ENCODE measurements at places on chromosomes 6 and 20.

- DNase-seq = no peak
Measured at GRCh38 chr20:32999603-33000250, 4.5 kb downstream of the SUN5 start.

- no peak for DNase-seq
Measured at GRCh38 chr6:163259689-163260088, 154.8 kb upstream of the QKI start.

DNA sequence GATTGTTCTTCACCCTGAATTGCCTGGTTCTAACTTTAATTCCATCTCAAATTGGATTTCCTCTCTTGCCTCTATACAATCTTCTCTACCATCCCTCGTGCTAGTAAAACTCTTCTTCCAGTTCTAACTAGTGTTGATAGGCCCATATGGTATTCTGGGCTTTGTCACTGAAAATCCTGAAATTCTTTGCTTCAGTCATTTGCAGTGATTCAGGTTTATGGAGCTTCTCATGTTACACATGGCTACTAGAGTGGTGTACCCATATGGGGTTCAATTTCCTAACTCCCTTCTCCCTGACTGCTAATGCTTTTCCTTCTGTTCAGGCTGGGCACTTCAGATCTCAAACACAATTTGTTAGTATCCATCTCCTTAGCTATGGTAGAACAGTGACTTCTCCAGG, 956.6 kb downstream of the KIF16B start:
- DNase-seq = no peak

DNA sequence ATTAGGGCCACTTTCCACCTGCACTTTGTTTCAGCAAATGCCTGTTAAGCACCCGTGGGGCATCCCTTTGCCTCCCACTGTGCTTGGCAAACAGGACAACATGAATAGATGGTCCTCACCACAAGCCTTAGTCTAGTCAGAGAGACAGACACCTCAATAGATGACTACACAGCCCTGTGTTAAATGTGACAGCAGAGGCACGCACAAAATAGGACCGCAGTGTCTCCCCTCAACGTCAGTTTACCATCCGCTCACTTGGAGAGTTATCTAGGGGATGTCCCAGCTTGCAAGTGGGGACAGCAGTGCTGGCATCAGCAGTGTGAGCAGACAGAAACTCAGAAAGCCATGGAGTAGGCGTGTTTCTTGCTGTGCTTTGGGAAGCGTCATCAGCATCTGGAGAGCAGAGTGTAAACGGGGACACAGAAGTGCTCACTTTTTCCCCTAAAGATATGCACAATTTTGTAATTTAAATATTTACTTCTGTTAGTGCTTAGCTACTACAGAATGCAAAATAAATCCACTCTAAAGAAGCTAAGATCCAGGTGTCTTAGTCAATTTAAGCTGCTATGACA, 66.0 kb upstream of the TXNDC5 start:
- no peak for DNase-seq

DNA sequence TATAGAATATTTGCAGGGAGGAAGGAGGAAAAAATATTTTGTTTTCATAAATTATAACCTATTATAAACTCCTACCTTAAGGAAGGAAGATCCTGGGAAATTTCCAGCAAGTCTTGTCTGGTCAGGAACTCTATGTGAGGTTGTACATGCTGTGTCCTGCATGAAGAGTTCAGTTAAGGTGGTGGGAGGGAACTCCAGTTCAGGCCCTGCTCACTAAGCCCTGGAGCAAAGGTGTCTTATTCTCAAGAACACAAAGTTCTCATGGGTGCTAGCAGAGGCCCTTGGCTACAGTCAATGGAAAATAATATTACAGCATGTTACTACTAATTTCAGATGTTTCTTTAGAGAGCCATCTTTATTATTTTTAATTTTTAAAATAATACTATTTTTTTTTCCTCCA, 3.8 kb upstream of the OGFRL1 start:
- DNase-seq = no peak

GRCh38 chr20:16457514-16457913, 115.7 kb downstream of the KIF16B start:
- DNase-seq = no peak

- DNase-seq = peak; percentile 29
Measured at GRCh38 chr6:33815854-33816253, 12.1 kb upstream of the MLN start.

DNA sequence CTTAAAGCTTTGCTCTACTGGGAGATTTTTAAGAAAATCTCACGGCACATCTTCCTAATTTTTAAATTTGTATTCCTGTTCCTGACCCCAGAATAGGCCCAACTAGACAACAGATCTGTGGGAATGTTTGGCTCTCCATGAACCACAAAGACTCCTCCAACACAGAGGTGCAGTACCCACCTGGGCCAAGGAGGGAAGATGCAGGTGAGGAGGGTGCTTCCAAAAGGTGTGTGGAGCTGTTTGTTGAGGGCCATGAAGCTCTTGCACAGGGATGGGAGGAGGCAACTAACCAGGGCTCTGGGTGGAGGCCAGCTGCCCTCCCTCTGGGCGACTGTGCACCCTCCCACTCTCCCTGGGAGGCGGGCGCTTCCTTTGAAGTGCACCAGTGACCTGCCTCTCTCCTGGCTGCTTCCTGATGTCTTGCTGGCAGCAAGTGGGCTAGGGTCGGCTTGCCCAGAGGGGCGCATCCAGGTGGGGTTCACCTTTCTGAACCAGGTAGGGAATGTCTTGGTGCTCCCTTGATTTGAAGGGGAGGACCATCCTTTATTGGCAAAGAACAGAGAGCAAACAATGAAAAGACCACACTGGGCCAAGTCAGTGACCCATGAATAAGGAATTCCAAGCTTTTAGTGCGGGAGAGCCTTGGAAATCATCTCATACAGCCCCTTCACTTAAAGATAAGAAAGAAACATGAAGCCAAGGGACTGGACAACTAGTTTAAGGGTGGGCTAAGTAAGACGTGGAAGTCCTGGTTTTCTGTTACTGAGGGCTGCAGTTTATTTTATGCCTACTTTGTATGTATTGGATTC, 76.0 kb downstream of the ANKRD6 start:
- DNase-seq = no peak

DNA sequence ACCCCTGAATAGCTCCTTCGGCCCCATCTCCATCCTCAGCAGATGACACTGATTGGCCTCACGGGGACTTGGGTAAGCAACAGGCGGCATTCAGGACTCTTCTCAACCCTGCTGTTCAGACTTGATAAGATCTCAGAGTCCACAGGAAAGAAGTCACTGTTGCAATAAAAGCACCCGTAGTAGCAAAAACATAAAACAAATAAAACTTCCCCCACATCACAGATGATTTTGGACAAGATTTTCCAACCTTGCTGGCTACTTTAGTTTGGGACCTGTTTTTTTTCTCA, 17.1 kb upstream of the C20orf144 start:
- no peak for DNase-seq

- DNase-seq = peak; percentile 46
Measured at GRCh38 chr6:109454496-109455436, 806 bp downstream of the MICAL1 start.

DNA sequence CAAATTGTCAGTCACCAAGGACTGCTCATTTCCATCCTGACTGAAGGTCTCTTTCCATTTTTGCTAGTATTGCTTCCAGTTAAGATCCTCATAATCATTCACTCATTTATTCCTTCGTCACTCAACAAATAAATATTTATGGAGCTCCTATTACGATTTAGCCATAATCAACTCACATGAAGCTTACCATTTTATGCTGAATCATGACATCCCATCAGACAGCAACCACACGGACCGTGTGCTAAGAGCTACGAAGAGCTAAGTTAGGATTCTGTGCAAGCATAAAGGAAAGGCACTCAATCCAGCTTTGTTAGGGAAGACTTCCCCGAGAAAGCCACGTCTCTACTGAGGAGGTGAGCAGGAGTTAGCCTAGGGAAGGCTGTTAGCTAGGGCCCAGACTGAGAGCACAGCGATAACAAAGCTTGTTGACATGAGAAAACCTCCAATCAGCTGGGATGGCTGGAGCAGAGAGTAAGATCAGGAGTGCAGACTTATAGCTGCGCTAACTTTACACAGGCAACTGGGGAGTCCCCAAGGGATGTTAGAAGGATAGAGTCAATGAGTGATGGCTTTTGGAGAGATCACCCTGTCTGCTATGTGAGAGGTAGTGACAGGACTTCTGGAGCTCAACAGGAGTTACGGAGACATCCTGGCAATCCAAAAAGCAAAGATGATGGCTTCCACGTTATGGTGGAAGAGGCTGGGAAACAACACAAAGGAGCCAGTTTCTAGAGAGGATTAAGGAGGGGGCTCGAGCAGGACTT, 2.6 kb upstream of the GID8 start:
- DNase-seq = no peak

DNA sequence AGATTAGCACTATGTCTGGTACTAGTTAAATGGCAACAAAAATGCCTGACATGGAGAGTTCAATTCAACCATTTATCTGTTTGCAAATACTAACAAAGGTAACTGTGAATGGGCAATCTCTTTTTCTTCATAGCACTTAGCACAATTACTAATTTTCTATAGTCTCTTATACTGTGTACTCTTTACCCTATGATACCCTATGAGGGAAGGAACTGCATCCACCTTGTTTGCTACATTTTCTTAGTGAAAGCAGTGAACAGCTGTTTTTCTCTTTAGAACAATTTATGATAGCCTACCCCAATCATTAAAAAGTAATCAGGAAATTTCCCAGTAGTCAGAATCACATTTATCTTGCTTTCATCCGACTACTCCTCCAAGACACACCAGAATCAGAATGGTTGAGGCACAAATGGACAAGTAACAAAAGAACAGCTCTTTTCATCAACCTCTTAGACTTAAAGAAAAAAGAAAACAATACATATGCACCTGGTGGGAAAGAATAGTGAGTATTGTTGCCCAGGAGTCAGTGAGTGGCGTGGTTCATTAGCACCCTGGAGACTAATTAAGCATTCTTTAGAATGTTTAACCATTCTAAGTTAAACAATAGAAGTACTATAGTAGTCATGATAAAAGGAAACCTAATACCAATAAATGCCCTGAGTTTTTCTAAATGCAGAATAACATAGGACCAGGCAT, 16.7 kb downstream of the ZNF292 start:
- no peak for DNase-seq

DNA sequence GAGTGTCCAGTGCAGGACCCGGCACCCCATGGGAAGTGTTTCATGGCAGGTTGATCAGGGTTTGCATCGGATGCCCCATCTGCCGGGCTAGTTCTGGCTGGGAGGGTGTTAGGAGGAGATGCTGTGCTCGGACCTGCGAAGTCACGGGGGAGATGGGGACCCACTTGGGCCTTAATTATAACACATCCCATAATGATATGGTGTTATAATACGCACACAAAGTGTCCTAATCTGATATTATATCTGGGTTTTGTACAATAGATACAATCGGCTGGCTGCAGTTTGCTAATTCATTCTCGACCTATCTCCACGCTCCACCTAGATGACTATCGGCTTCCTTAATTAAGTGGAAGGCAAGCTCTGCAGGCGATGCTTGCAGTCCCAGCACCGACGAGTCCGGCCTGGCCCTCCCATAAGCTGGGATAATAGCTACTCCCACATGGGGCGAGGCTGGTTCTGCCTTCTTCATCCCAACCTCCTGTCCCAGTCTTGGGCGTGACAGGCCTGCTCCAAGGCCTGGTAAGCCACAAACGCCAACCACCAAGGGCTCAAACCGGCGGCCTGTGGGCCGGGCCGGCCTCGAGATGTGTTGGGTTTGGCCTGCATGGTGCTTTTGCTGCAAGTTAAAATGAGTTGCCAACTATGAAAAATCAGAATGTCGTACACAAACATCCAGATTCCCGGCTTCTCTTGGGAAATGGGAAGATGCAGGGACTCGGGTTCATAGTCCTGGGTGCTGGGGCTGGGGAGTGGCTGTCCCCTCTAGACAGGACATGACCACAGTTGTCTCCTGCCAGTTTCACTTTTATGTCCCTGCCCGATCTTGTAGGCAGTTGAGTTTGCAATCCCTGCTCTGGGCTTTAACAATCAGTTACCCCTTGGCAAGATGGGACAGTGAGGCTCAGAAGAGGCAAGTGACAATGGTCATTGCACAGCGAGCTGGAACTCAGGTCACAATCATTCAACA, 32.7 kb downstream of the CEBPB start:
- DNase-seq = no peak

DNA sequence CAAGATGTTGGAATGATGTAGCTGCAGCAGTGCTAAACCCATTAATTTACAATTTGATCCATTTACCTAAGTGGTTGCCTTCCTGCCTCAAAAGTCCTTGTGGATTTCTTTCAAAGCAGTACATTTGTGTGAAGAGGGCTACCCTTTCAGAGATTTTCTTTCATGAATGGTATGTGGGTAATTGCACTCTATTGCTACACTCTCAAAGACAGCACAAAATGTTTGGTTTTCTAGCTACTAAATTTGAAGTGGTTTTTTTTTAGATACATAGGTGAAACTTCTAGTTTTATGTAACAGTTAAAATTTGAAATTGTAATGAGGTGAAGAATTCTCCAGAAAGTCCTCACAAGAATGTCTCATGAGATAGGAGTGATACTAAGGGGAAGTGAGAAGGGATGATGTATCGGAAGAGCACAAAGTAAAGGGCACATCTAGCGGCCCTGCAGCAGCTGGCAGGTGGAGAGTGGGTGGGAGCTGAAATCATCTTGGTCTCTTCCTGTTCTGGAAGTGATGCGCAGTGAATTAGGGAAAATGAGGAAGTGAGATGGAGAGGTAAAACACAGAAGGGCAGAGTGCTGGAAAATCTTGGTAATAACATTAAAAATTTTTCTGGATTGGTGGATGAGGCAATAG, 236.8 kb upstream of the MAN1A1 start:
- no peak for DNase-seq

DNA sequence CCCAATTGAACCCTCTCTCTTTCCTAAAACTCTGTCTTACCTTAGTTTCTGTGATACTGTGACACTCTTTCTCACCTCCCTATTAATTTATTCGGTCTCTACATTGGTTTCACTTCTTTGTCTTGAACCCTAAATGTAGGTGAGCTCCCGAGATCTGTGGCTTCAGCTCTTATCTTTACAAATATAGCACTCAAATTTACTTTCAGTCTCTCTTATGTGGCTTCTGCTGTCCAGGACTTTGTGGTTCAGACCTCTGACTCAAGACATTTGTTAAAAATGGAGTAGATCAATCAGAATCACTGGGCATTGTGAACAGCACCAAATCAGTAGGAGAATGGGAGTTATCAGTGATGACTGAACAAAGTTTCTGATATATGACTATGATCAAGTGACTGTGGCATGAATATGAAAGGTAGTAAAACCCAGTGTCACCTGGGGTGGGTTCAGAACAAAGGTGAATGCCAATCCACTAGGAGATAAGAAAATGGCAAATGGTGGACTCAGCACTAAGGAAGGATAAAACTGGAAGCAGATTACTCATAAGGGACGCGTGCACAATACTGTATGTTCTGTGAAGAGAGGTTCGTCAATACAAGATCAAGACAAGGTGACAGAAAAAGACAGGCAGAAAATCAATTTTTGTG, 27.2 kb downstream of the IL17F start:
- DNase-seq = no peak

GRCh38 chr20:37276494-37277252, 12.8 kb upstream of the MANBAL start:
- DNase-seq = peak; percentile 51

DNA sequence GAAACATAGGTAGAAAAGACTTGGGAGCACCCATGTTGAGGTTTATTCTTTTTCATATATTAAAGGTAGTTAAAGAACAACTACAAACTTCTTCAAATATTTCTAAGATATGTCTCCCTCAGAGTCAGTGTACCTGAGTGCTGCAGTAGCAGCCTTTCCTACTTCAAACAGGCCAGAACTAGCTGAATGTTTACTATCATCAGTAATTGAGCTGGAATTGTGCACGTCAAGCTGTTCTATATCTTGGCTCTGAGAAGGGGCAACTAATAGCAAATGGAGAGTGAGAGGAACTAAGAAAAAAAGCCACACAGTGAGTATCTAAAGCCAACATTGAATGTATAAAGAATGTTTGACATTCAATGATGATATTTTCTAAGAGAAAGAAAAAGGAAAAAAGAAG, 21.7 kb downstream of the MTCL3 start:
- no peak for DNase-seq
